ENCODE measurements at places on chromosomes 5 and 9. TPM values are rescaled to one million over a fixed set of nuclear protein-coding genes. Genes with fewer than 3 reads are reported as not detected.

Gene NEUROG1
- not detected for total RNA-seq

Gene SARDH
- total RNA-seq: 9.8 TPM

Gene TNC
- 20.9 TPM for total RNA-seq

Gene CCDC152
- 1.8 TPM for total RNA-seq

Gene TMC1
- total RNA-seq: not detected

Gene CCDC187
- total RNA-seq: 0.60 TPM

Gene LHFPL2
- total RNA-seq: 39.9 TPM
